ENCODE measurements at places on chromosomes 5 and 9.

- DNase-seq = no peak
Measured at GRCh38 chr5:100537946-100538345, 2.8 kb downstream of the FAM174A start.

DNA sequence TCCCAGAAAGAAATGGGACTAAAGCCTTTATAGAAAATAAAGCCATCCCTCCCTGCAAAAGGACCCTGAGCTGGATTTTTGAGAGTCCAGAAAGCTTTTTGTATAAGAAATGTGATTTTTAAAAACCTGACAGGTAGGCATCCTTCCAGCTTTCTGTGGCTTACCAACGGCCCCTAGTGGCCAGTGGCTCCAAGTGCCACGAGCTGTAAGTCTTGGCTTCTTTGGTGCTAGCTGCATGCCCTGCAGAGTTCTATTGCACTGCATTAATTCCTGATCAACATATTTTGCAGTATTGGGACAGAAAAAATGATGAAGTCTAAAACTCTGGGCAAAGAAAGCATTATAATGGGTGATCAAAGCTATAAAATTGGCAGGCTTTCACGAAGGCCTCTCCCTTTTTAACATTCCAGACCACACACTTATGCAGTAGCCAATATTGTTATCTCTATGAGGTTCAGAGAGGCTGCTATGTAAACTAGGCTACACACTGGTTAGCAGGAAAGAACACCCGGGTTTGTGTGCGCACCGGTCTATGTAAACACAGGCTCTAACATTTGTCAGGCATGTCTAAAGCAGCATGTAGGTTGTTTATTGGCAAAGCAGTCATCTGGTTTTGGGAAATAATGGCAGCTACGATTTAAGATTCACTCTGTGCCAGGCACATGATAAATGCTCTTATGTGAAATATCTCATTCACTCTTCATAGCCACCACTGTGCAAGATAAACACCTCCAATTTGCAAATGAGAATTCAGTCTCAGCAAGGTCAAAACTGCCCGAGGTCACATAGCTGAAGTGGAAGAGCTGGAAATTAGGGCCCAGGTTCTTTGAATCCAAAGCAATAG, 55.2 kb downstream of the NMUR2 start:
- DNase-seq = peak; percentile 73

GRCh38 chr5:178339272-178339671, 106.7 kb upstream of the PHYKPL start:
- DNase-seq = no peak

GRCh38 chr9:129173296-129174101, 4.6 kb downstream of the IER5L start:
- DNase-seq = no peak
